ENCODE measurements at places on chromosomes 1 and 21.

DNA sequence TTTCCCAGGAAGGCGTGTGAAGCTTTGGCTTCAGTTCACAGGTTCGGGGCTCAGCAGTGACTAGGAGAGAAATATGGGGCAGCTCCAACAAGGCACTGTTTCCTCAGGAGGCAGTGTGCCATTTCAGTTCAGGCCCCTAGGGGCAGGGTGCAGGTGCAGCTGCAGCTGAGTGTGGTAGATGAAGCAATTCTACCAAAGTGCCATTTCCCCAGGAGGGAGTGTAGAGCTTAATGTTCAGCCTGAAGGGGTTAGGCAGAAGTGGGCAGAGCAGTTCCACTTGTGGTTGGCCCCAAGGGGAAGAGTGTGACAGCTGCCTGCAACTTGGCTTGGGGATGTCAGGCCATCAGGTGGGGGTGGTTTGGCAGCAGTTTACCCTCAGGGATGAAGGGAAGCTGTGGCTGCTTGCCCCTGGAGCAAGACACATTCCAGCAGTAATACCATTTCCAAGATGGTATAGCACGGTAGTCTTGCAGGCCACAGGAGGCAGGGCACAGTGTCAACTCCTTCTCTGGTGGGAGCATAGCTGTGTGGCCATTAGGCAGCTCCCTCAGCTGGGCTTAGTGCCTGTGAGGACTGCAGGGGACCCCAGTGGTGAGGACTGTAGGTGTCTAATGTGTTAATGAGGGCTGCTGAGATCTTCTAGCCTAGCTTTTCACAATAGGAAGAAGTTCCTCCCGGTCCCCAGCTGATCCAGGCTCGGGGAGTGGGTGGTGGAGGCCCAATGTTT lies 34.7 kb downstream of the RGSL1 start:
- DNase-seq = no peak

GRCh38 chr21:34511787-34512455 lies at the start of gene KCNE1:
Gene KCNE1 (minus strand): TSS chr21:34512210. CDS start chr21:34449634, 62,576 bp downstream.
- no peak for DNase-seq

DNA sequence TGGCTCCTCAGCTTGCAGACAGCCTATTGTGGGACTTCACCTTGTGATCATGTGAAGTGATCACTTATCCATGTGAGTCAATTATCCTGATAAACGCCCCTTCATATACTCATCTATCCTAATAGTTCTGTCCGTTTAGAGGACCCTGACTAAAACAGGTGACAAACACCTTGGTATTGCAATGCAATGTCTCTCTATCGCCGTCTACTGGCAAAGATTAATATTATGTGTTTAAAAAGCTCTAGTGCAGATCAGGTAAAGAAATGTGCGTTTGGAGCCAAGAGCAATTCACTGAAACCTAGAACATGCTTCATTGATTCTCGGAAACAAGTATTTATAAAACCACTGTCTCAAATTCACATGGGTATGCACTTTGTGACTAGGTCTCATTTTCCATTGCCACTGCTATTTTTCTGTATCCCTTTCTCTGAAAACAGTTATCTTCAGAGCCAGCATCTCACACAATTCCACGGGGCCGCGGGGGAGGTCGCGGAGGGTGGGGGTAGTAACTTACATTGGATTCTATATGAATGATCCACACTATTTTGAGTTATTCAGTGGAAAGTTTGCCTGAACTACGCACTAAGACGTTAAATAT lies 554.6 kb upstream of the NCAM2 start:
- DNase-seq = no peak

- DNase-seq = no peak
These were observed 153.5 kb upstream of the COL6A1 start for GRCh38 chr21:45827881-45828579.

Data from NCI-H774 (cell line).